ENCODE measurements at places on chromosomes 7 and 10.

DNA sequence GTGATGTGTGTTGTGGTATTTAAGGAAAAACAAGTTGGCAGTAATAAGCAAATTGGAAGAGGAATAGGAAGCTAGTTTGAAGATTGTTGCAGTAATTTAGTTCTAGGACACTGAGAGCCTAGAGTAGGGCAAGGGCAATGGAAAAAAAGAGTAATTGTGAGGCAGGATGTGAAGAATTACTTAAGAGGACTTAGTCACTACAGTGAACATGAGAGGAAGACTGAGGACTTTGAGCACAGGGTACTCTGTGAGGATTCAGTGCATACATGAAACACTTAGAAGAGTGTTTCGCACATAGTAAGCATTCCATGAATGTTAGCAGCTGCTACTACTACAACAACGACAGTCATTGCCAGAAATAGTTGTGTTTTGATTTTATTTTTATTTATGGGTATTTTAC is 30.9 kb upstream of the DKK1 start:
- no peak for DNase-seq

- DNase-seq, result no peak
These were observed 8.6 kb downstream of the POLD2 start for GRCh38 chr7:44114586-44115310.

DNA sequence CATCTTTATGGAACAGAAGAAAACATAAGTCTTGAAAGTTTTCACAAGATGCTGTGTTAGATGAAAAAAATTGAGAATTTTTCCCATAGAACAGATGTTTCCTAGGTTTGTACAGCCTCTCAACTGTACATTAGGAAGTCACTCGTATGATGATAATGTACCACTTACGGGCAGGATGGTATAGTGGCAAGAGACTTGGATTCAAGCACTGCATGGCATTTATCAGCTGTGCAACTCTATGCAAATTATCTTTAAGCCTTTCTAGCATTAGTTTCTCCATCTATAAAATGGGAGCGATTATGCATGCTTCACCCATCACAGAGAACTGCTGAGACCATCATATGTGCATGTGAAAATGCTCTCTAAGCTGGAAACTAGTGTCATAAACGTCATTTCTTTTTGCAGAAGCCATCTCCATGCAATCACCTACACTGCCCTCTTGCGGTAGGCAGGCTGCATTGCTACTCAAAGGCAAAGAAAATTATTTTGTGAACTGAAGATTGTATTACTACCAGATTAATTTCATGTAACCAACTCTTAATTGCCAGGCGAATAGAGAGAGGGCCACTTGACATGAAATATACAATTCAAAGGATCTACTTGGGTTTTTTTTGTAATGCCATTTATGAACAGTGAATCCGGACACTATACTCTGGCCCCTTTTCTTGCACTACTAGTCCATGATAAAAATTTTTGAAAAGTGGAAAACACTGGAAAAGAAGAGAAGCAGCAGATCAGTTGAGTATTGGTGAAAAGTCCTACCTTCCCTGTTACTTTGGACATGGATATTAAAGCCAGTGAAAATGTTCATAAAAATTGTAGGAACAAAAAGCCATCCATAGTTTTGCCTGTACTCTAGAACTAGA is 102.3 kb downstream of the JAZF1 start:
- peak; percentile 12 for DNase-seq

GRCh38 chr7:127894588-127894987 is 136.6 kb downstream of the LRRC4 start:
- no peak for DNase-seq

- DNase-seq, result peak; percentile 43
These were observed 26.1 kb upstream of the RSU1 start for GRCh38 chr10:16843252-16843870.

- DNase-seq, result no peak
These were observed 55.3 kb upstream of the KAT6B start for GRCh38 chr10:74771054-74771453.

DNA sequence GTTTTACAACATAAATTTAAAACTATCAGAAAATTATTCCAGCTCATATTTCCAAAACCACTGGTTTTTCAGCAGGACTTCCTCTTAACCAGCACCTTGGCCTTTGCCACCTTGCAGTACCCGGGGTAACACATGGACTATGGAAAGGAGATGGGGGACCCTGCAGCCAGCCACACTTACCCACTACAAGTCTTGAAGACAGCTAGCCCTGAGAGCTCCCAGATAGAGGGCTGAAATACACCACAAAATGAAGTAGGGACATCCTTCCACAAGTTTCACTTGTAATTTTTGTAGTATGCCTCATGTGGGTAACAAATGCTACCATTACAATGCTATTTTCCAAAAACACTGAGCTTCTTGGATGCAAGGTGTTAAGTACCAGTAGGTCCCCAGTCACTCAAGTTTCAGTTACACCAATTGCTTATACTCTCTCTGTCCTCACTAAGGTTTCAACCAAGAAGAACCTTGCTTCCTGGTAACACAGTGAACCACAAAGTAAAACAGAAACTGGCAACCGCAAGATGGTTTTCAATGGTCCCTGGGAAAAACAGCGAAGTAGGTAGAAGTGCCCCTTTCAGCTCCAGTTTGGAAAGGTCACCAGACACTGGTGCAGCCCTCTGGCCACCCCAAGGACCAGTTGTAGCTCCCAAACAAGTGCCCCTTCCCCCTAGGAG is 110.9 kb downstream of the SGMS1 start:
- DNase-seq, result no peak

- DNase-seq, result no peak
These were observed 15.5 kb upstream of the TMEM120A start for GRCh38 chr7:76009672-76010600.

DNA sequence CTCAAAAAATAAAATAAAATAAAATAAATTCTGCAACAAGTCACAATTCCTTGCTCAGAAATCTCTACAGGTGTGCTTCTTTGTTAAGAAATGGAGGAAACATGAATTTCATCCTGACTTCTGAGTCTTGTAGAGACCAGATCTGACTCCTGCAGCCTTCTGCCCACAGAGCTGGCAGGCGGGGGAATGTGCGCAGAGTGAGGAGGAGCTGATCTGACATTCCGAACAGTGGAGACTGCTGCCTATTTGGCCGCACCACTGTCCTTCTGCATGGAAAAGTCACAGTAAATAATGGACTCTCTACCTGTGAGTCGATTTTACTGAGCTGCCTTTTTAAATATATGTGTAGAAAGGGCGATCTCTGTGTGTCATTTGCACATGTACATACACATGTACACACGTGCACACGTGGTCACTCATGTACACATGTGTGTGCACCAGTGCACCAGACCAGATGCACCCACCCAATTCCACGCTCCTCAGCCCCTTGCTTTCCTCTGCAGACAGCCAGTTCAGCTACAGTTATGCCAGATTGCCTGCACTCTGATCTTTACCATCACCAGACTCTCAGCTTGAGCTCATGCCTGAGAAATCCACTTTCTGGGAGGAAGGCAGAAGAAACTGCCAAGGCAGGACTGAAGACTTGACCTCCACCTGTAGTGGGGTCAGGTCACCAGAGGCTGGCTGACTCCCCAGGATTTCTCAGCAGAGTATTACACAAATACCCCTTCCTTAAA is 54.9 kb downstream of the IKZF1 start:
- DNase-seq, result no peak

DNA sequence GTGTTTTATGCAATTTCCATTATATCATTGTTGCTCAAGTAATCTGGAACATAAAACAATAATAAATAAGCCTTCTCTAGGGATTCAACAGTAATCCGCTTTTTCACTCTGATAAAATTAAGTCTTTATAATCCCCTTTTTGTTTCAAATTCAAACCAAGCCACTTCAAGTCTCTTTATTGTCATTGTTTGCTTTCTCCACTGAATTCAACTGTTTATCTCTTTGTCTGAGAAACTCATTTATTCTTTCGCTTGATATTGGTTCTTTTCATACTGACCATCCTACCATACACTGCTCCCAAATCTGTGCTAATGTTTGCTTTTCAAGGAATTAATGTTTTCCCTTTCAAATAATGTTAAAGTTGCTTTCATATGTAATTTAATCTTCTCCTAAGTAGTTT is 550.4 kb upstream of the PCDH15 start:
- no peak for DNase-seq

GRCh38 chr7:739983-740942 is 13.2 kb upstream of the PRKAR1B start:
- no peak for DNase-seq

DNA sequence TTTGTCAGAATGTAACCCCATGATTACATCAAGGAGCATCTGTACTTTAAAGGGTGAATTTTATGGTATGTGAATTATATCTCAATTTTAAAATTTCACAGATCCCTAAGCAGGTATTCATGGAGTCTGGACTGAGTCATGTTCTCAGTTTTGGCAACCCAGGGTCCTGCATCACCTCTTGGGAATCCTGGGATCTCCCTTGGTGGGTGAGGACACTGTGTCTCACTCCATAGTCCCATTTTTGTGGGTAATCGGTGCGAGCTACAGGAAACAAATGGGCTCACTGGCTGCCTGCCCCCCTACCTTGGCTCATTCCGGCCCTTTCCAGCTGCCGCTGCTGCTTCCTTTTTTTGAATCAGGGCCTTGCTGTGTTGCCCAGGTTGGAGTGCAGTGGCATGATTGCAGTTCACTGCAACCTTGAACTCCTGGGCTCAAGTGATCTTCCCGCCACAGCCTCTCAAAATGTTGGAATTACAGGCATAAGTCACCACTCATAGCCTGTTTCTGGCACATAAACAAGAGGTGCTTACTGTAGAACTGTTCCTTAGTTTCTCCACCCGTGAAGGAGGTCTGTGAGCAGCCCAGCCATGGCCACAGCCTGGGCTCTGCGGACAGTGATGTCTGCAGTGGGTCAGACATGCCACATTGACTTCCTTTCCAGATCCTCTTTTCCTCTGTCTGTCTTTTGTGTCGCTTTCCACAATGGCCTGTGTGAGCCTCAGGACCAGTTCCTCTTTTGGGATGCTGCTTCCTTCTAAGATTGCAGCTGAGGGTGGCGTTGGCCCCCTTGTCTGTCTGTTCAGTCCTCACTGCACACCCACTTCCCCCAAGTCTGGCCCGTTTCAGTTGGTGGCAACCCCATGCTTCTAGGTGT is 14.5 kb downstream of the PALD1 start:
- DNase-seq, result no peak

GRCh38 chr10:1114315-1114714 is 58.1 kb downstream of the WDR37 start:
- DNase-seq, result no peak

DNA sequence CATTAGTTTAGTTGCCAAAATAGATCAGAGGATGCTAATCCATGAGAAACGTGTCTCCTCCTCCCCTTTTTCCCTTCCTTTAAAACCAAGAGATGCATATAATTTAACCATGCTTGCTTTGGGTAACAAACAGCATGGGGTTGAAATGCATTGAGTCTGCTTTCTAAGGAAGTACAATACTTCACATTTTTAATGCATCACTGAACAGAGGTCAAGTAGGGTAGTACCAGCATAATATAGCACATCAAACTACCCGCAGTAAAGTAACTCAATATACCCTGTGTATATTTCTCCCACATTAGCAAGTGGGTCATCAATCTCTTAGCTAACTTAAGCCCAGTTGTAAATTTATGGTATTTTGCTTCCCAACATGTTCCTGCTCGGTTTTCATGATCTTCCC is 239.3 kb upstream of the SEMA3C start:
- DNase-seq, result peak; percentile 43

- DNase-seq, result no peak
These were observed 14.5 kb upstream of the THSD7A start for GRCh38 chr7:11846361-11846955.

DNA sequence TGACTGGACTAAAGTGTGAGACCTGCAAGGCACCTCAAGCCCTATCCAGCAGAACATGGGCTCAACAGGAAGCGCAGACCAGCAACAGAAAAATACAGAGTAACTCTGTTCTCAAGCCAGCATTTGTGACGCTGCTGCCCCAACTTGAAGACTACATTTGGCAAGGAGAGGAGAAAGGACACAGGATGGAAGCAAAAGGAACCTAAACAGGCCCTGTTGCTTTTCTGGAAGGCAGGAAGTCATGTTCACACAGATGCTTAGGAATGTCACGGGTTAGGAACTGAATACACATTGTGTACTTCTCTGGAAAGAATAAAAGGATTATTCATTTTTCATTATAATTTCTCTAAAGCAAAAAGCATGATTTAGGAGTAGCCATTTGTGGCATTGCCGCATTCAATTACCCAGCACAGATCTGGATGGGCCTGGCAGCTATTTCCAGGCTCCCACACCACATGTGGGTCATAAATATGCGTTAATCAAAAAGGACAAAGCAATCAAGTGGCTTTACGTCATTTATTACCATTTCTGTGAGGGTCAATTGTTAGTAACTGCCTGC is 19.8 kb upstream of the TOMM7 start:
- no peak for DNase-seq

Measured in COR-L47 (cell line).